Activated naive CD4-positive, alpha-beta T cell treated with anti-CD3 and anti-CD28 coated beads for 36 hours (primary cell): ENCODE measurements at places on chromosomes 16 and 17.

DNA sequence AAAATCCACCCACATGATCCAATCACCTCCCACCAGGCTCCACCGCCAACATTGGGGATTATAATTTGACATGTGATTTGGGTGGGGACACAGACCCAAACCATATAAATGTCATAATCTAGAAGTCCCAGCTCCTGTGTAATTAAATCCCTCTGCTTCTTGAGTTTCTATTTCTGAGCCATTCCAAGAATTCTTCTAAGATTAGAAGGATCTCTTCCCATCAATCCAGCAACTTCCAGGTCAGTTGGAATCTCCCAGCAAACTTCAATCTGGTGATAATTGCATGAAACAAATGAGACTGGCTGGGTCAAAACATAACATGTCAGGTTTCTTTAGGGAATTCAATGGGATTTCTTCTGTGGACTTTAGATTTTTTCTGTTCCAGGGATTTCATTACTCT lies 127.8 kb upstream of the CDH5 start:
- DNase-seq: no peak

- no peak for DNase-seq
Measured at GRCh38 chr17:63476459-63476853, 405 bp upstream of the ACE start.

DNA sequence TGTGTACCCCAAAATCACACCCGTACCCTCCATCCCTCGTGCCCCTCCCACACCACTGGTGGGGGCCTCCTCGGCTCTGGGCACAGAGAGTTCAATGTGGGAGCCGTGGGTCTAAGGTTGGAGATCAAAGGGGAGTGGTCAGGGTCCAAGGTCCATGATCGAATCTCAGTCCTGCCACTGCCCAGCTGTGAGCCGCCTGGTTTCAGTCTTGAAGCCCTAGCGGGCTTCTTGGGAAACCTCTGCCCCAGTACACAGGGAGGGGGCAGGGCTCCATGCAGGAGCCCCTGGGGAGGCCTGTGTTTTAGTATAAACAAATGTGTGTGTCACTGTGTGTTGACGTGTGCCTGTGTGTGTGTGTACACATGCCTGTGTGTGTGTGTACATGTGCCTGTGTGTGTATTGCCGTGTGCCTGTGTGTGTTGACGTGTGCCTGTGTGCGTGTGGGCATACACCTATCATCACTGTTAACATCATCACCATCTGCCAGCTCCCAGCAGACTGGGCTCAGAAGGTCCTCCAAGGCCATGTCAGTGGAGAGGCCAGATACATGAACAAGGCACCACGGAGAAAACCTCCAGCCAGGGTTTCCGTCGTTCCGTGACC lies 26.5 kb upstream of the ZNF469 start:
- DNase-seq: no peak

DNA sequence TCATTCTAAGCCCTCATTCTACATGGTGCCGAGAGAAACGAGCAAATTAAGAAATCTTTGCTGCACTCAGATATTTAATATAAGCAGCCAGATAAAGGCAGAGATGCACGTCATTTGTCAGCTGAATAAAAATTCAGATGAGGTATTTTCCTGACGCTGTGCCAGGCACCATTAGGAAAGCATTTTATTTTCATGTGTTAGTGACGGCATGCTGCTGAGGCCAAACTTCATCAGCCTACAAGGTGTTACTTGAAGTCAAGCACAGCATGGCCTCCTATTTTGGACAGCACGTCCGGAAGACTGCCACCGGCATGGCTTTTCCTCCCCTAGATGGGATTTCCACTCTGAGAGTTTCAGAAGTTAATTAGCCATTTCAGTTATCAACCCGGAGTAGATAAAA lies 70.3 kb downstream of the IRX3 start:
- no peak for DNase-seq

GRCh38 chr16:62926121-62926801 lies 890.0 kb upstream of the CDH8 start:
- no peak for DNase-seq

- DNase-seq: no peak
Measured at GRCh38 chr16:5541356-5541755, 443.8 kb upstream of the EEF2KMT start.
